ENCODE measurements at places on chromosomes 12 and 14.

DNA sequence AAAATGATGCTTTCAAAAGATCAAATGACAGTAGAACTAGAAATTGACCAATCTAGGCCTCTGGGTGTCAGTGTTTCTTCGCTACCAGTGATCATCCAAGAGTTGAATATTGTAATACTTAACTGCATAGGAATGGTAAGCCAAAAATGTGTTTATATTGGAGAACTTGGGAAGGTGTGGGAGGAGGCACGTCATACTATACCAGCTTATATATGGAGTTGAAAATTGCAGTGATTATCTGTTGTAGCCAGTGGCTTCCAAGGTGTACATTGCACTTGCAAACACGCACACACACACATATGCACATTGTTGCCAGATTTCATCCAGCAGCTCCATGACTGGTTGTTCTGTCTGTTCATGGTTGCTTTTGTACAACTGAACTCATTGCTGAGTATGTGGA, 36.1 kb downstream of the EID3 start:
- no peak for DNase-seq

DNA sequence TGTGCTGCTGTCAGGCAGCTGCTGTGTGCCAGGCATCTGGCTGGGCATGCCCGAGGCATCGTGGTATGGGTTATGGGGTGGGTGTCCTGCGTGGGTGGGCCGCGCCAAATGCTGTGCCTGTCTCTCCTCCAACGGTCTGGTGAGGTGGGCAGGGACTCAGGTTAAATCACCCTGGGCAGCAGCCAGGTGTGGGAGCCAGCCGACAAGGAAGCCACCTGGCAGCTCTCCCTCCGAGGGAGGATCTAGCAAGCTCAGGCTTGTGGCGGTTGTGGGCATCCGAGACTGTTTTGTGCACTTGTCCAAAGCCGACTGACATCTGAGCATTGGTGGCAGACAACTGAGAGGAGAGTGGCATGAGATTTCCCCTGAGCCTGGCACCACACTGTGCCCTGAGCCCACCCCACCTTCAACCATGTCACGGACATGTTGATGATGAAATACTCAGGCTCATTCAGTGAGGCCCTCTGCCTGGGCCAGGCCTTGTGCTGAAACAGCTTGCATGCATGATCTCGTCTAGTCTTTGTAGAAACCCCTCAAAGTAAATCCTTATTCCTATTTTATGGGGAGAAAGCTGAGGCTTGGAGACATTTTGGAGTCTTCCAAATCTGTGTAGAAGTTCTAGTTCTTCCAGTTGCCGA, 181.8 kb upstream of the MYL2 start:
- no peak for DNase-seq

DNA sequence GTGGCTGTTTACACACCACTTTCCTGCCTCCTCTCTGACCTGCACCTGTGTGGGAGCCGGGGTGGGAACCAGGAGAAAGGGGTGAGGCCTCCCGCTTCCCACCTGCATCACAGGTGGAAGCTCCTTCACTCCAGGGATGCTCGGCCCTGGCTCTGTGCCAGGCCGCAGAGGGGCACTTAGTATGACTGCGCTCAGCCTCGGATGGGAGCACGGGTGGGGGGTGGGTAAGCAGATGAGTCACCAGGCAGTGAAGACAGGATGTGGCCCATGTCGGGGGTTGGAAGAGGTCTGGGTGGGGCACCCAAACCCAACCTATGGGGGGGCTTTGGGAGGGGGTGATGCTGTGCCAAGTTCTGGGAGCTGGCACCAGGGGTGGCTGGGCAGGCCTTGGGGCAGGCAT, 7.4 kb upstream of the CYP46A1 start:
- no peak for DNase-seq

DNA sequence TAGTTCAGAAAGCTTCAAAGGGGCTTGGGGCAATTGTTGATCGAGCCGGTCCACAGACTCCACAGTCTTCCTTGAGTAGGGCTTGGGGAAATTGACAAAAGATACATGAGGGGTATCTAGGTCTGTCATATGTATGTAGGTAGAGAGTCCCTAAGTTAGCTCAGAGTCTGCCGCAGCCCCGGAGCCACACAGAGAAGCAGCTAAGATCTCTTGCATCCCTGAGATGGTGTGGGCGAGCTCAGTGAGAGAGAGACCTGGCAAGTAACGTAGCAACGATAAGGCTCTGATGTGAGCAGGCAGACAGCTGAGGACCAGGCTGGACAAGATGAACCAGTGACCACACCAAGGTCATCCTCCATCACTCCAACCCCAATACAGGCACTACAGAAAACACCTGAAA, 297.6 kb downstream of the TMEM132D start:
- DNase-seq = no peak

DNA sequence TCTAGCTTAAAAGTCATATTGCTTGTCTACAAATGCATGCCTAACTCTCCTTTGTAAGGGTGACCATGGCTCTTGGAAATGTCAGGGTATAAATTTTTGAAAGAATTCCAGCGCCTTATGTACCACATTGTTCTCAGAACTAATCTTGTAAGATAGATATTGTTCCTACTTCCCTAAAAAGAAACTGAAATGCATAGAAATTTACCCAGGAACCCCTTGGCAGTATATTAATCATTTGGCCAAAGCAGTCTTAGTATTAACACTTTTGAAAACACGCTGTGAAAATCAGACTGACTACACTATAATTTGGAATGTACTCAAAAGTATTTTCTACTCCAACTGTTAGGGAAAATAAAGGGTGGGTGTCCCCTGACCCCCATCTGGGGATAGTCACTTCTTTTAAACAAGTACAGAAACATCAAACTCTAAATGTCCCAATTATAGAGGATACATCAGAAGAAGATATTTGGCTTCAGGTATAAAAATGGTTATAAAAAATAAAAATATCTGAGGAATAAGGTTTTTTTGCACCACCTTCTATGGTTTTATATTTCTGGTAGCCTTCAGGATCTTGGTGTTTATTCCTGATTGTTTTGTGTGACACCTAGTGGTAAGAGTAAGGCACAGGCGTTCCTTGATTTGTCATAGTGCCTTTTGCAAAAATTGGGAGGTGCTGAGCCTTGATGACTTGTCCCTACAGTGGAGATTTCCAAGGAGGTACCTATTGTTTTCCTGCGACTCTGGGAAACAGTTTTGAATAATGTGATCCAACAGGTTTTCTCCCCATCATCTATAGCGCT, 2.2 kb upstream of the NFKBIA start:
- DNase-seq = no peak

DNA sequence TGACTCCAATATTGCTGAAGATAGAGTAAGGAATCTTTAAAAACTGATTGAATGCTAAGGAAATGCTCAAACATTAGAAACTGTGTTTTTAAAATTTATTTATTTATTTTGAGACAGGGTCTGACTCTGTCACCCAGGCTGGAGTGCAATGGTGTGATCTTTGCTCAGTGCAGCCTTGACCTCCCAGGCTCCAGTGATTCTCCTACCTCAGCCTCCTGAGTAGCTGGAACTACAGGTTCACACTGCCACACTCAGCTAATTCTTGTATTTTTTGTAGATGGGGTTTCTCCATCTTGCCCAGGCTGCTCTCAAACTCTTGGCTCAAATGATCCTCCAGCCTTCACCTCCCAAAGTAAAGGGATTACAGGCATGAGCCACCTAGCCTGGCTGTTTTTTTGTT, 3.3 kb upstream of the DCAF5 start:
- no peak for DNase-seq

- no peak for DNase-seq
These were observed 125.9 kb downstream of the ACSS3 start for GRCh38 chr12:81203671-81204204.

DNA sequence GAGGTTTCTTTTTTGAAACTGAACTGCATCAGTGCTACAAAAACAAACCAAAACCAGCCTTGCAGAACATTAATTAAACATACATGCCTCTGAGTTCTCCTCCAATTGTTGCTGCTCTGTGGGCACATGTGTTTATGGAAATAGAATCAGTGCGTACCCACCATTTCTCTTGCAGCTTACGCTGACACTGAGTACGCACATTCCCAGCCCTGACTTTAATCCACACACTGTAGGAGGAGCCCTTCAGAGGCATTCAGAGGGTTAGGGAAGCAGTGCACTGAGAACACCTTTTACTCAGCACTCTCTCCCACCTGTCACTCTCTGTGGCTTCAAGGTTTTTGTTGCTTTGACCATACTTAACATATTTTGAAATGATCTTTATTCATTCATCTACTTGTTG, 250.5 kb upstream of the PWP1 start:
- no peak for DNase-seq

- DNase-seq = no peak
These were observed 103.5 kb downstream of the RPAP3 start for GRCh38 chr12:47602325-47602724.

DNA sequence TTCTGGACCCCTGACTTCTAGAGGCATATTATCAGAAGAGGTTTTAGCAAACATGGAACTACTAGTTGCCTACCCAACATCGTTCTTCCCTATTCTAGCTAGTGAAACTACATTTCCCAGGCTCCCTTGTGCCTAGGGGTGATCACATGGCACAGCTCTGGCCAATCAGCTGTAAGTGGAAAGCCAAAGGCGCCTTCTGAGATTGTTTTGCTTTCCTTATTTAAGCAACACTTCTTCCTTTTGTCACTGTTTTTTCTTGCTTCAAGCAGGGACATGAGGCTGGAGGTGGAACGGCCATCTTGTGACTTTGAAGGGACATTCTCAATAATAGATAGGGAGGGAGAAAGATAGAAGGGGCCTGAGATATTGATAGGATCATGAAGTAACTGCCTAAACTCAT, 136.7 kb downstream of the ZNF664 start:
- DNase-seq = no peak

- DNase-seq = no peak
These were observed 113.6 kb upstream of the ATF1 start for GRCh38 chr12:50650285-50650684.

- no peak for DNase-seq
These were observed 213.6 kb downstream of the DAD1 start for GRCh38 chr14:22375321-22375930.

GRCh38 chr12:112288638-112289037, 93.6 kb downstream of the HECTD4 start:
- DNase-seq = no peak

- no peak for DNase-seq
These were observed 76.3 kb downstream of the PHLDA1 start for GRCh38 chr12:75955251-75955650.
